ENCODE measurements at places on chromosomes 2 and 18.

DNA sequence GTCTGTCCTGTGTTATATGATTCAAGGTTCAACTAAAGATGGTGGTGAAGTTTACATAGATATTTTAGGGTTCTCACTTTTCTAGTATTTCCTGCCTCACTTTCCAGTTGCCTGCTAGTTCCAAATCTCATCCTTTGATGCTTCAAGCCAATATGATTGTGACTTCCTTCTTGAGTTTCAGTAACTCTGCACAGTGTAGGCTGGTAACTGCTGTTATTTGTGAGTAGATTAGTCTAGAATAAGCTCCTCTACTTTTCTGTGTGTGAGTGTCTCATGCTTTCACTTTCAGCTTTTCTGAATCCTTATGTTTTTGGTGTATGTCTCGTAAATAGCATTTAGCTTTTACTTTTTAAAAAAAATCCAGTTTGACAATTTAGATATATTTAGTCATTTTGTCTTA, 42.6 kb downstream of the GALNT1 start:
- H3K27me3 ChIP-seq, result no peaks in the 10 kb centered on the region
- no peak overlapping the region for H3K4me3 ChIP-seq
- no peak overlapping the region for H3K27ac ChIP-seq
- peaks cover 27% of the 10 kb centered on the region for H3K4me1 ChIP-seq
- H3K36me3 ChIP-seq, result peaks cover 12% of the 10 kb centered on the region

DNA sequence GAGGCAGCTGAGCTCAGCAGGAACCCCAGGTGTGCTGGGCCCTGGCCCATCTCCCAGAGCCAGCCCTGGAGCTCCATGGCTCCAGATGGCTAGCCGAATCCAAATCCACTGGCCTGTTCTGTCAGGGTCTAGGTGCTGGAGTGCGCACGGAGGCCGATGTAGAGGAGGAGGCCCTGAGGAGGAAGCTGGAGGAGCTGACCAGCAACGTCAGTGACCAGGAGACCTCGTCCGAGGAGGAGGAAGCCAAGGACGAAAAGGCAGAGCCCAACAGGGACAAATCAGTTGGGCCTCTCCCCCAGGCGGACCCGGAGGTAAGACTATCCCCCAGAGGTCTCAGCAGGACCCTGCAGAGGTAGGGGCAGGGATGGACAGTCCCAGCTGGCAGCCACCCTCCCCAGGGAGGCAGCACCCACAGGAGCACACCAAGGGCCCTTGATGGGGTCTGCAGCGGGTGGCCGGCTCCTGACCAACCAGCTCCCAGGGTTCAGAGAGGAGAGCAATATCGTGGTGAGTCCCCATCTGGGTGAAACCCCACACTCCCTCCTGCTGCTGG, 26.1 kb upstream of the PRLH start:
- H3K36me3 ChIP-seq, result peaks cover 3% of the 10 kb centered on the region
- H3K4me3 ChIP-seq, result no peak overlapping the region
- peak overlapping the region; percentile 65 for H3K27ac ChIP-seq

- H3K4me3 ChIP-seq, result no peak overlapping the region
- H3K36me3 ChIP-seq, result no peaks in the 10 kb centered on the region
- no peaks in the 10 kb centered on the region for H3K4me1 ChIP-seq
- H3K27ac ChIP-seq, result no peak overlapping the region
Measured at GRCh38 chr18:32803568-32803967, 30.7 kb upstream of the KLHL14 start.

DNA sequence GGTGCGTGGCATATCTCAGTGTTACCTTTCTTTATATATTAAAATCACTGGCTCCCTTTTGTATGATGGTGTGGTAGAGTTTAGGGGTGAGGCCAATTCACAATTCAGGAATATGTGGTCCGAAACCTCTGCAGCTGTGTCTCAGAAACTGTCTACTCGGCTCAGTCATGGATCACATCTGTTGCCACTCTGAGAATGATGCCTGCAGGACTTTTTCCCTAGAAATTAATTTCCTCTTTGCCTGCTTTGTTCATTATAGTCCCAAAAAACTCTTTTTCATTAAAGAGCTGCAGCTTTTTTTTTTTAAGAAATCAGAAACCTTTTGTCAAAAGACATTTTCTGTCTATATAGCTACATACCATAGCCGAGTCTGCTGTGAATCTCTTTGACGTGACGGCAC, 104.9 kb upstream of the NFATC1 start:
- no peak overlapping the region for H3K4me3 ChIP-seq
- no peaks in the 10 kb centered on the region for H3K27me3 ChIP-seq

DNA sequence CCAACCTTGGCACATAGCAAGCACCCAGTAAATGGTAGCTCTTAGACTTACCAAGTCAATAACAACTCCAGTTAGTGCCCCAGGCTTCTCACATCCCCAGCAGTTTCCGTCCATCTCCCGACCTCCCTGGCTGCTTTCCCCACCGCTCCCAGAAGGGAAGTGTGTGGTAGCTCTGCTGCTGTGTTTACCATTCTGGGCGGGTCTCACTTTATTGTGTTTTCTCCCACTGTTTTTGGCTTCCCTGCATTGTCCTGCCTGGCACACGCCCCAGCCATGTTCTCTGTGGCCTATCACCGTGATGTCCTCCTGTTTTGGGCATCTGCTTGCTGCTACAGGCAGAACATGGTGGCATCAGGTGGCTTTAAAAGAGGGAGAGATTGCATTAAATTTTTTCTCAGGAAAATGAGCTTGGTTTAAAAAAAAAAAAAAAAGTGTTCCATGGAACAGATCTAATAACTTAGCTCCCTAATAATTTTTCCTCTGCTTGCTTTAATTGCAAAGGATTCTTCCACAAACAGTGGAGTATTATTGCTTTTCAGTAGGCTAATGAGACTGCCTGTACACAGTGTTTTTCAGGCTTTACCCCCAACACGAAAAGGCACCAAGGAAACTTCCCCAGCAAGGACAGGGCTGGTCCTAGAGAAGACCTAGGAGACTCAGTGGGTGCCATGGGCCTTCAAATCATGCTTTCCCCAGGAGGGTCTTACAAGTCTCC, 8.0 kb upstream of the COX7A2L start:
- no peaks in the 10 kb centered on the region for H3K36me3 ChIP-seq
- DNase-seq, result no peak
- no peak overlapping the region for H3K27ac ChIP-seq
- H3K4me1 ChIP-seq, result peaks cover 20% of the 10 kb centered on the region
- H3K27me3 ChIP-seq, result no peaks in the 10 kb centered on the region

- H3K4me3 ChIP-seq, result no peak overlapping the region
- no peak for DNase-seq
- H3K4me1 ChIP-seq, result no peaks in the 10 kb centered on the region
- no peaks in the 10 kb centered on the region for H3K36me3 ChIP-seq
Measured at GRCh38 chr18:4672162-4672561, 217.1 kb upstream of the DLGAP1 start.

DNA sequence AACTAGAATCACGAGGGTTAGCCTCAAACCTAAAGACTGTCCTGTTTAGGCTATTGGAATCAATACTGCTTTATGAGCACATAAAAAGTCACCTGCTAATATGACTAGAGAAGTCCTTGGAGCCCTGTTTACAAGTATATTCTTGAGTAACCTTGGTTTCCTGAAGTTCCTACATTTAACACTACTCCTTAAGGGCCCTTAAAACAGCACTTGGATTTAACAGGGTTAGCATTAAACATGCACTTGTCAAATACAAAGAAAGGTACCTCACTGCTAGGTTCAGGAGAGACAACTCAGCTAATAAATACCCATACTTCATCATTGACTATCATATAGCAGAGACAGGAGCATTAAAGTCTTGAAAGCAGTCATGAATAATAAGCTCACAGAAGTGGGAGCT, 96.7 kb downstream of the SLC5A7 start:
- no peaks in the 10 kb centered on the region for H3K36me3 ChIP-seq
- H3K27ac ChIP-seq, result no peak overlapping the region
- DNase-seq, result no peak
- no peaks in the 10 kb centered on the region for H3K4me1 ChIP-seq

DNA sequence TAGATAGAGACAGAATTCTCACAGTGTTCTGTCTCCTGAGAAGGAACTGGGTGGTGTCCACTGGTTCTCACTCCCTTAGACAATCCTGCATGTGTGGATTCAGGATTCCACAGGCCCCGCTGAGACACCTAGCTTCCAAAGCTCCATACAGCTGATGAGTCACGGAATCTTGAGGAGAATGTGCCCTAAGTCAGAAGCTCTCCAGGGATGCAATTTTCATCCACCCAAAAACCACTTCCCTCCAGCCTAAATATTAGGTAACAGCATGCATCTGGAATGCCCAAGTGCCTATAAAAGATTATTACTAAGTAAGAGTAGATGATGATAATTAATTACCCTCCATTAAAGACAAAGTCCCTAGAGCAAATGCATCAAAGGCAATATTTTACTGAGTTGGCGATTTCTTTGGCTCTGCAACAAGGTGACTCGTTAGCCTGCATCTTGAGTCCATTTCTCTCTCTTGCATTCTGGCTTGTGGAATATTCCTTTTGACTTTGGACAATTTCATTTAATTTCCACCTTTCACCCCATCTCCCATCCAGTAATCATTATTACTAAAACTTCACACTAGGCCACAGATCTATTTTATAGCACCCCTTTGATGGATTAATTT, 475.1 kb downstream of the TNS1 start:
- H3K4me1 ChIP-seq, result peaks cover 5% of the 10 kb centered on the region
- no peaks in the 10 kb centered on the region for H3K27me3 ChIP-seq
- no peak overlapping the region for H3K4me3 ChIP-seq
- H3K27ac ChIP-seq, result no peak overlapping the region
- no peaks in the 10 kb centered on the region for H3K36me3 ChIP-seq

GRCh38 chr2:24262421-24262970, 87.6 kb downstream of the FAM228A start:
- H3K27me3 ChIP-seq, result no peaks in the 10 kb centered on the region
- no peak for DNase-seq
- no peaks in the 10 kb centered on the region for H3K4me1 ChIP-seq
- peaks cover 6% of the 10 kb centered on the region for H3K36me3 ChIP-seq
- no peak overlapping the region for H3K27ac ChIP-seq

GRCh38 chr2:77578354-77578753, 56.2 kb upstream of the LRRTM4 start:
- H3K36me3 ChIP-seq, result no peaks in the 10 kb centered on the region
- no peak for DNase-seq
- H3K4me3 ChIP-seq, result no peak overlapping the region

DNA sequence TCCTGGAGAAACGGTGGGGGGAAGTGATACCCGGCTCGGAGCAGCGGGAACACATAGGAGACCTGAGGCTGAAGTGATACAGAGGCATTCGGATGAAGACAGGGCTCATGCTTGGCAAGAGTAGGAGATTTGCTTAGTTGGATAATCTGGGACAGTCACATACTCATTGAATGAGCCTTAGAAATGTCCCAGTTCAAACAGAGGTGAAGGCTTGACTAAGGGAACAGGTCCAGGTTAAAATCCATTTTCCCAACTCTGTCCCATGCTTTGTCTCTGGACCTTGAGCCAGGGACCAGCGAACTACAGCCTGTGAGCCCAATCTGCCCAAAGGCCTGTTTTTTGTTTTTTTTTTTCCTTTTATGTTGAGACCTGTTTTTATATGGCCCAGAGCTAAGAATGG, 1.3 kb downstream of the UGT1A6 start:
- no peaks in the 10 kb centered on the region for H3K36me3 ChIP-seq
- no peak for DNase-seq
- no peak overlapping the region for H3K4me3 ChIP-seq
- no peak overlapping the region for H3K27ac ChIP-seq
- H3K4me1 ChIP-seq, result peaks cover 8% of the 10 kb centered on the region
- H3K27me3 ChIP-seq, result no peaks in the 10 kb centered on the region

DNA sequence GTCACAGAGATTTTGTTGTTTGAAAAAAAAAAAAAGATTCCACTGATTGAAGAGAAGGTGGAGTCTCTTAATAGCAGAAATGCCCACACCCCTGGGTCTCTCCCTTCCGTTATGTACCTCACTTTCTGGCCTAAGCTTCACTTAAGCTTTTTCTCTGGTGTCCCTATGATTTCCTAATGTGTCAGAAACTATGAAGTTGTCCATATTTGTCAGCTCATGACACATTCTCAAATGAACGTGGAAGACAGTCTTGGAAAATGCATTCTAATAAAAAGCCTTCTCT, 5.4 kb upstream of the MALL start:
- peaks cover 14% of the 10 kb centered on the region for H3K4me1 ChIP-seq
- DNase-seq, result no peak
- no peak overlapping the region for H3K27ac ChIP-seq
- no peaks in the 10 kb centered on the region for H3K36me3 ChIP-seq

- H3K4me1 ChIP-seq, result no peaks in the 10 kb centered on the region
- no peaks in the 10 kb centered on the region for H3K27me3 ChIP-seq
- no peak for DNase-seq
- no peak overlapping the region for H3K27ac ChIP-seq
- H3K4me3 ChIP-seq, result no peak overlapping the region
Measured at GRCh38 chr2:29747786-29748470, 173.5 kb downstream of the ALK start.

- H3K4me3 ChIP-seq, result no peak overlapping the region
- no peak overlapping the region for H3K27ac ChIP-seq
- no peaks in the 10 kb centered on the region for H3K36me3 ChIP-seq
- no peaks in the 10 kb centered on the region for H3K27me3 ChIP-seq
- no peak for DNase-seq
Measured at GRCh38 chr2:7661502-7661901, 744.3 kb downstream of the RNF144A start.

- H3K27ac ChIP-seq, result no peak overlapping the region
- no peak for DNase-seq
- no peak overlapping the region for H3K4me3 ChIP-seq
Measured at GRCh38 chr2:151707857-151708256, 26.4 kb downstream of the NEB start.

DNA sequence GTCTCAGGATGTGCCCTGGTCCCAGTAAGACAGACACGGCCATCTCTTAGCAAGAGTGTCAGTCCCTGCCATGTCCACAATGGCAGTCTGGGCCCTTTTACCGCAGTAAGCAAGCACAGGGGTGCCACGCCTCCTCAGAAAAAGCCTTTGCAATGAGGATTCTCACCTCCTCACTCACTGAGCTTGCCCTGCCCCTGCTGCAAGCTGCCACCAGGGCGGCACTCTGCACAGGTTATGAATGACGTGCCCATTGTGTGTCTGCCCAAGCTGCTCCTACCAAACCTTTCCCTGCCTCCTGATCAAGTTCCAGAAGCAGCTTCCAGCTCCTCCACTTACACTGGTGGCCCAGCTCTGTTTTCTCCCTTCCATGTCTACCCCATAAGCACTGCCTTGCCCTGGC, 23.3 kb downstream of the ERCC3 start:
- H3K4me1 ChIP-seq, result no peaks in the 10 kb centered on the region
- peaks cover 8% of the 10 kb centered on the region for H3K36me3 ChIP-seq
- H3K4me3 ChIP-seq, result no peak overlapping the region
- H3K27ac ChIP-seq, result no peak overlapping the region

- no peak overlapping the region for H3K27ac ChIP-seq
- H3K4me3 ChIP-seq, result no peak overlapping the region
- no peaks in the 10 kb centered on the region for H3K4me1 ChIP-seq
- DNase-seq, result no peak
Measured at GRCh38 chr18:984004-984403, 79.3 kb downstream of the ADCYAP1 start.

GRCh38 chr2:117855886-117856285, 41.4 kb downstream of the DDX18 start:
- no peaks in the 10 kb centered on the region for H3K4me1 ChIP-seq
- H3K4me3 ChIP-seq, result no peak overlapping the region
- DNase-seq, result no peak
- no peak overlapping the region for H3K27ac ChIP-seq
- H3K27me3 ChIP-seq, result no peaks in the 10 kb centered on the region

Data from vagina (tissue), 2 donors.